ENCODE measurements at places on chromosomes 3 and 15. TPM values are rescaled to one million over a fixed set of nuclear protein-coding genes. Genes with fewer than 3 reads are reported as not detected.

GRCh38 chr3:153145454-153145853 is 16.6 kb upstream of the RAP2B start:
- DNase-seq: no peak

Gene HRH1
- 6.1 TPM for polyA plus RNA-seq

DNA sequence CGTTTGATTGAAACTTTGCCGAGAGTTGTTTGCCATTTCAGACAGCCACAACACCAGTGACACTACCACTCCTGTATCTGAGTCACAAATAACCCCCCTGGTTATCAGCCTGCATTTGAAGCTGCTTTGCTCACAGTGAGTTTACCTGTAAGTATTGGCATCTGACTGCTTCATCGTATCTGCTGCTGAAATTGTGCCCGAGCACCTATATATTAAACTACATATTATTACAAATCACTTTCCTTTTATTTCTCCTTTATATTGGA is 39.2 kb upstream of the SPSB4 start:
- no peak for DNase-seq

Gene CD276
- polyA plus RNA-seq: 107 TPM

Gene ARHGEF26
- polyA plus RNA-seq: 0.05 TPM

DNA sequence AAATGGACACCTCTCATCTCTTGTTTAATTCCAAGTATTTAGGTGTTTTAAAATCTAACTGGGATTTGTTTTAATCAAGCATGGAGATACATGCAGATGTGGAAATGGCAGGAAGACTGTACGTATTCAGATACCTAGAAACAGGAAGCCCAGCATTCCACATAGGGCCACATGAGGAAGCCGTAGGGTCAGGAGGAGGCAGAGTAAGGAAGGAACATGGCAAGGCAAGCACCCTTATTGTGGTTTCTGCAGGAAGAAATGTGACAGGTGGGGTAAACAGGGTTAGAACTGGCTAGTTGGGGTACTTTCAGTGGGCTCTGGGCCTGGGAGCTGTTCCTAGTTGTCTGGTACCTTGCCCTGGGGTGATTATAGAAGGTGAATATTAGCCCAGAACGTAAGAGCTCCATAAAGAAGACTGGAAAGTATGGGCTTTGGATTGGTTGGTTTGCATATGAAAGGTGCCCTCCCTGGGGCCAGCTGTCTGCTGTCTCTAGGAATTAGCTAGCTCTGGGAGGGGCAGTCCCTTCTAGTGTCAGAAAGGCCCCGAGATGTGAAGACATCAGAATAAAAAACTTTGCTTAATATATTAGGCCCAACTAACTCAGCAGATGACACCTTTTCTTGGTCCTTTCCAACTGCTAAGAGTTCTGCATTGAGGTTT is 107.7 kb upstream of the CADPS start:
- no peak for DNase-seq

DNA sequence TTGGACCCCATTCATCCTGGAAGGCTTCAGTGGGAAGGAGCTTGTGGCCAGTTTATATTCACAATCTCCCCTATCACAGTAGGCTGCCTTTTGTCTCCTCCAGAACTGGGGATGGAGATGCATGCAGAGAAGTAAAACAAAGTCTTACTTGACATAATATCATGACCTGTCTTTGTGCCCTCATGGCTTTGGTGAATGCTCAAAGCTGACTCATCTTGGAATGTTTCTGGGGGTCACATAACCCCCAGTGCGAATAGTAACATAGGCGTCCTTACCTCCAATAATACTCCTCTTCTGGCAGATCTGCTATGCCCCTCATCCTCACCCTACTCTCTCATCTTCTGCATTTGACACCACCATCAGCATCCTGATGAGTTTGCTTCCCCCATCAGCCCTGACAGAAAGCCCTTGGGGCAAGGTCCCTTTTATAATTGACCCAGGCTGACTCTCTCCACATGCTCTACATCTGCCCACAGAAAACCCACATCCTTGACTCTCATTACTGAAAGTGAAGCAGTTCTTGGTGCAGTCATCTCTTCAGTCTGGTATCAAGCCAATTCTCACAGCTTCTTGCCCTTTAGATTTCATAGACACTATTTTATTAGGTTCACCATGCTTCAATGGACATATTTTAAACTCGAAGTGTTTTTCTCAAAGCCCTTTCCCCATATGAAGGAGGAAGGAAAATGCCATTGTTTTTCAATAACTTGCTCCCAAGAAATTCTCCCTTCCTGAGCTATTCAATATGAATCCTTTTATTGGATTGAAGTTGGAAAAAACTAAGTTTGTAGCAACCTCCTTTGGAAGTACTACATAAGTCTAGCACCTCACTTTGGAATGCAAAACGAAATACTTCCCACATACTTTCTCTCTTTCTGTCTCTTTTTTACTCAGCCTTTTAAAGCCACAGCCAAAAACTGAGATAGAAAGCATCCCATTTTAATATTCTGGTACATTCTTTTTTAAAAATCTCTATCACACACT is 36.6 kb downstream of the OSTN start:
- DNase-seq: peak; percentile 34

DNA sequence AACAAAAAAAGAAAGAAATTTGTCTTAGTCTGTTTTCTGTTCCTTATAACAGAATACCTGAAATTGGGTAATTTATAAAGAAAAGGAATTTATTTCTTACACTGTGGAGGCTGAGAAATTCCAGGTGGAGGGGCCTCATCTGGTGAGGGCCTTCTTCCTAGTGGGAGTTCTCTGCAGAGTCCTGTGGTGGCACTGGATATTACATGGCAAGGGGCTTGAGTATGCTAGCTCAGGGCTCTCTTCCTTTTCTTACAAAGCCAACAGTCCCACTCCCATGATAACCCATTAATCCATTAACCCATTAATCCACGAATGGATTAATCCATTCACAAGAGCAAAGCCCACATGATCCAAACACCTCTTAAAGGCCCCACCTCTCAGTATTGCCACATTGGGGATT is 2.9 kb upstream of the SATB1 start:
- no peak for DNase-seq

Data from BJ (cell line).